ENCODE measurements at places on chromosomes 7 and 10.

DNA sequence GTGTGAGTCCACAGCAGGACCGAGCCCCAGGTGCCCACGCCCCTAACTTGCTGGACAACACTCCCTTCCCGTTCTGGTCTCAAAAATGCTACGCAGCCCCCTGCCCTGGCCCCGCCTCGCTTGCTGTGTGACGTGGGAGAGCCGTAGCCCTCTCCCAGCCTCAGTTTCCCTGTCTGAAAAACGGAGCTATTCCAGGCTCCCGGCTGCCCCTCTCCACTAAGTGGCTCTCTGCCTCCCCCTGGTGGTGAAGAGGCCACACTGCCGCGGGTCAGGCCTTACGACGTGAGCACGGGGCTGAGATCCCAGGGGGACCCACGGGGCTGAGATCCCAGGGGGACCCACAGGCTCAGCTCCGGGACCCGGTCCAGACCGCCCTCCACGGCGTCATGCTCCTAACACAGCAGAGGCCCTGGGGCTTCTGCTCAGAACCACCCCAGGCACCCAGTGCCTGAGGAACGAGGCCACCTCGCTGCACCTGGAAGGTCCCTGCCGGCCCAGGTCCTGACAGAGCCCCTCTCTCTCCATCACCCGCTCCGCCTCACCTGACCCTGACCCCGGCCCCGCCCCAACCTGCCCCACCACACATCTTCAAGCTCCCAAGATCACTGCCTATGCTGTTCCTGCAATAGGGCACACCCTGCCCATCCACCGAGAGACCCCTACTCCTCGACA is 26.7 kb downstream of the MICALL2 start:
- peak; percentile 66 for DNase-seq

DNA sequence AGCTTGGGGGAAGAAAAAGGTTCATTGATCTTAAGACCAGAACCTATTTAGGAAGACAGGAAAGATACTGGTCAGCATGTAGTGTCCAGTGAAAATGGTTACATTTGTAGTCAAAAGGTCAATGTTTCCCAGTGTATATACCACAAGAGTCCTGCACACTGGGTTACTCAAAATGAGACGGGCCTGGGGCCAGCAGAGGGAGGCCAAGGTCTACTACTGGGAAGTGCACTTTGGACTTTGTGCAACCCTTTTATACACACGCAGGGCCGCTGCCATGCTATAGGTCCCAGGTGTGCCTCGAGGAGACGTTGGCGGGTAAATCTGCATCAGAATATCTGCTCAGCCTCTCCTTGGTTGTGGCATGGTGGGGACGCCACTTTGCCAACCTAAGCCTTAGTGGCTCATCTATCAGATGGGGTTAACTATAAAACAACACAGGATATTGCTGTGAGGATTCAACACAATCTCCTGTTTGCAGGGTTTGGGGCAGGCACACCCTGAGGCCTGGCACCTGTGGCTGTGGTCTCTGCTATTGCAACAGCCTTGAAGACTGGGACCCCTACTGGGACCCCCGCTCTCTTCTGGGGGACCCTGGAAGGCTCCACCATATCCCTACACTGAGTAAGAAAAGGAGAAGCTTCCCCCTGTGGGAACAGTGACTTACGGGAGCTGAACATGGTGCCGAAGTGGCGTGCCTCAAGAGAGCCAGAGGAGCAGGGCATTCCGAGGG is 19.7 kb downstream of the CLRN3 start:
- DNase-seq, result no peak

GRCh38 chr10:60203993-60204618 is 185.6 kb downstream of the ANK3 start:
- no peak for DNase-seq

DNA sequence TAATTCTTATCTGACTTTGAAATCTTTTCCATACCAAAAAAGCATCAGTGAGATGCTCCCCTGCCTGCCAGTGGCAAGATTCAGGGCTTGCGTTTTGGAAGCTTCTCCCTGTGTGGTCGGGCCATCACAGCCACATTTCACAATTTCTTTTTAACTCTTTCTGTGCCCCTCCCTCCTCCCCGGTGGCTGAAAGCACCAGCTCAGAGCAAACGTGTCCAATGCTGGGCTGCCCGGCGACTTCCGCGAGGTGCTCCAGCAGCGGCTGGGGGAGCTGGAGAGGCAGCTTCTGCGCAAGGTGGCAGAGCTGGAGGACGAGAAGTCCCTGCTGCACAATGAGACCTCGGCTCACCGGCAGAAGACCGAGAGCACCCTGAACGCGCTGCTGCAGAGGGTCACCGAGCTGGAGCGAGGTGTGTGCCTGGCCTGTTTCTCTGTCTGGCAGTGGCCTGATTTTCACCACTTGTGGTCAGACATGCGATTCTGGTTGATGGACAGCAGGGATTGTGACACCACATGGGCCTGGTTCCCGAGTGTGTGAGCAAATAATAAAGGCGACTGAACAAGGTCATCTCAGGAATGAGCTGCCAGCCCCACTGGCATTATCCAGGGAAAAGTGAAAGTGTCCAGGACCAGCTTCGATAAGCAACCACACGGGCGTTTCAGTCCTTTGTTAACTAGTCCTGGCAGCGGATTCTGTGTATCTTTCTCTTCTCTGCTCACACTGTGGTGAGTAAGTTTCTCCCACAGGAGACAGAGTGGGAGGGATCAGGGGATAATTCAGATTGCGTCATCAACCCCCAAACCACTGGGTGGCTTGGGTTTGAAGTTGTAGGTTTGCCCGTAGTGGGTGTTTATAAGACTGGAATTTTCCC is 2.6 kb downstream of the NPTX2 start:
- DNase-seq, result no peak

DNA sequence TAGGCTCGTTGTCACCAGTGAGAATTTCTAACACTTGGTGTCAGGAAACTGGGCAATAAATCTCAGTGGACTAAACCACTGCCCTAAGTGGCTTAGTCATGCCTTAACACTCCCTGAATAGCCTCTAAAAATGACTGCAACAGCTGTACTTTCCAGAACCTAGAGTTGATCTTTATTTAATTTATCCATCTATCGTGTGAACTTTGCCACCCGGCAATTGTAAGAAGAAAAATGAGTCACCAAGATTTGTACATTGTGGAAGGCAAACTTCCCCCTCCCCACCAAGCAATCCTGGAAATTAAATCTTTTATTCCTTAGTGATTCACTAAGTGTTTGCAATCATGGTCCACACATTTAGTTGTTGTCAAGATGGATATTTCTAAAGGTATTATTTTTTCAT is 47.1 kb downstream of the NXPH1 start:
- no peak for DNase-seq

- no peak for DNase-seq
Measured at GRCh38 chr7:79854621-79855020, 280.0 kb upstream of the GNAI1 start.

- no peak for DNase-seq
Measured at GRCh38 chr7:66504131-66504530, 124.5 kb upstream of the KCTD7 start.

DNA sequence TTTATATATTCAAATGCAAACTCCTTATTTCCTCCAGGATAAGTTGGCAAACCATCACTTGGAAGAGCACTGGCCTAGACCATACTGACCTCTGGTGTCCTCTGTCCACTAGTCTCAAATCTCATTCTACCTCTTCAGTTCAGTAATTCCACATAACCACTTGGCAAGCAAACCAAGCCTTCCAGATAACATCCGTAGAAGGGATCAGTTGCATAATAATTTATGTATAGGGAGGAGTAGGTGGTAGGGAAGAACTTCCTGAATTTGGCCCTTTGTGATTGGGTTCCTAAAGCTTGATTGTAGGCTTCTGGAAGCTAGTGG is 55.0 kb downstream of the WAC start:
- DNase-seq, result no peak

DNA sequence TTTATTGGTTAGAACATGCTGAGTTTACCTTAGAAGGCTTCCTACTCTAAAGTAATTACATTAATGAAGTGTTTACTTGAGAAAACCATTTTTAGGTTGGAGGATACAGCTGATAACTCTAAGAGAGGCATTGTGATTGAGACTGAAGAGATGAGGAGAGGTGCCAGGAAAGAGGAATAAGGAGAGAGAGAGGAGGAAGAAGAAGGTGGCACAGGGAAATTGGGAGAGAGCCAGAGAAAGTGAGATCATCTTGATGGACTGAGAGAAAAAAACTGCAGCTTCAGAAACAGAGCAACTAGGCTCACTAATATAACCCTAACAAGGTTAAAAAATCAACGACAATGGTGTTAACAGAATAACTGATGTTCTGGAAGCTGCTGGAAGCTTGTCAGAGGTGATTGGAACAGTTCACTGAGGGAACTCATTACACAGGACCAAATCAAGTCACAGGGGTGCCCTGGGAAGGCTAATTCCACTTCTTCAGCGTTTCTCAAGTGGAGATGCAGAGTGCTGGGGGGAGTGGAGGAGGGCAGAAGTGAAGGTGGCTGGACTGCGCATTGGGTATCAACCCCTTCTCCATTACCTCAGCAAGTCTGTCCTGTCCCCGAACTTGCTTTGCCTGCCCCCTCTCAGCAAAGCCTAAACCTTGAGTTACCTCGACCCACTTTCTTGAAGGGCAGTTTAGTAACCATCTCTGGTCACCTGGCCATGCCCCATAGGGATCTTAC is 6.9 kb upstream of the SORBS1 start:
- DNase-seq, result no peak

DNA sequence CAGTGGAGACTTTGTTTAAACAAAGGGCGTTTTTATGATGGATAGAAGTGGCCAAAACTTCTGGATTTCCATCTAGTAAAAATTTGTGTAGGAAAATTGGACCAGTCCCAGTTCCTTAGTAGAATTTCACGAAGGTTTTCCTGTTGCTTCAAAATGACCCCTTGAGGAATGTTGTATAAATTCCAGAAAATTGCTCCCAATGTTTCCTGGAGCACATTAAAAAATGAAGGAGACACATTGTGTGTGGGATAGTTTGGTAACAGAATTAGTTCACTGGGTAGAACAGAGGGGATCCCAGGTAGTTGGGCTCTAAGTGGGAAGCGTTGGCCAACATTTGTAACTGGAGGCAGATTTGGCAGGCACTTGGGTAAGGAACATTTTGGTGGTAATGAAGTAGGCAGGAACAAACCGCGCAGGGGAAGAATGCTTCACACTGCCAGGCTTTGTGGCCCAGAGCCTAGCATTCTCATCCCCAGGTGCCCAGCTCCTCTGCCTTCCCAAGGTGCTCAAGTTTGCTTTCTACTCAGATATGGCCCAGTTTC is 758.6 kb downstream of the AUTS2 start:
- no peak for DNase-seq

DNA sequence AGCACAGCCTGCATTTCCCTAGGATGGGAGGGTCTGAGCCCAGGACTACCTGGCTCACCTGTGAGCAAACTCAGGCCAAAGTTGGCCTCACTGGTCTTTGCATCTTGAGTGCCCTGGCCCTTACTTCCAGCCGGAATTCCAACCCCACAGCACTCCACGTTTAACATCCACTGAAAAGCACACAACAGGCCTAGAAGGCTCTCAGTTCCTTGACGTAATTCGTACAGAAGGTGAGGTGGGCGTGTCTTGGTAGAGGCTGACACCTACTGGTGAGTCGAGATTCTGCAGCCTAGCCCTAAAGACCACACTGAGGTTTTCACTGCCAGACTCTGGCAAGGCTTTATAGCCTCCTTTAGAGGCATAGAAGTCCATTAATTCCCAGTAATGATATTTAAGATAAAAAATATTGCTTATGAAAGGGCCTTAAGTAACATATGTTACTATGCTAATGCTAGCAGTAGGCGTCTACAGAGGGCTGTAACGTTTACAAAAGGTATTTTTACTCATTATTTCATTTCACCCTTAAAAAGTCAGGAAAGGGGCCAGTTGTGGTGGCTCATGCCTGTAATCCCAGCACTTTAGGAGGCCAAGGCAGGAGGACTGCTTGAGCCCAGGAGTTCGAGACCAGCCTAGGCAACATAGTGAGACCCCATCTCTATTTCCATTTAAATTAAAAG is 95.8 kb downstream of the HIP1 start:
- peak; percentile 34 for DNase-seq

DNA sequence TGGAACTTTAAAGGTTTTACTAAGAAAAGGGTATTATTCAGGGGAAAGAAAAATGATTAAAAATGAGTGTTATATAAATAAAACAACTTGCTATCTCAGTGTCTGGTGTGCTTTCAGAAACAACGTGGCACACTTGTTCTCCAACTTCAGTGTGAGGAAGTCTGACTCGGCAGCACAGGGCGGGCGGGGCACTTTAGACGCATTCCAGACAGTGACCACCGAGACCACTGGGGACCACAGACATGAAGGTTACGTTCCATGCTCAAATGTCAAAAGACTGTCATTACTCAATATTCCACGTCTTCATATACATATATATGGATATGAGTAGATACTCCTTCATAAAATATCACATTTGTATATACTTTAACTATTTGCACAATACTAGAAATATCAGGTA is 87.0 kb downstream of the LARP4B start:
- DNase-seq, result no peak

GRCh38 chr7:93955304-93955703 is 33.8 kb downstream of the GNG11 start:
- no peak for DNase-seq

DNA sequence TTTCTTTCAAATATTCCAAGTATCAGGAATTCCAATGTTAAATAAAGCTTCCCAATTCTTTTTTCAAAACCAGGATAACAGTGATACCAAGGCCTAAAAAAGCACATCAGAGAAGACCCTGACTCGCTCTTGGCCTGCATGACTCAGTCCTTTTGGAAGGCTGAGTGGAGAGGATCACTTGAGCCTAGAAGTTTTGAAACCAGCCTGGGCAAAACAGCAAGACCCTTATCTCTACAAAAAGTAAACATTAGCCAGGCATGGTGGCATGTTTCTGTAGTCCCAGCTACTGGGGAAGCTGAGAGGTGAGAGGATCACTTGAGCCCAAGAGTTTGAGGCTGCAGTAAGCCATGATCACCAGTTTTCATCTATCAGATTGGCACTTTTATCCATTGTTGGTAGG is 18.7 kb downstream of the NFE2L3 start:
- no peak for DNase-seq

All from activated T-helper 9 cell treated with anti-CD3 and anti-CD28 coated beads, Interleukin-2, amount 50 U/mL, for 16 hours (primary cell).